ENCODE measurements at places on chromosomes 13 and 19.
A peak's percentile ranks its signal among the peaks of the same experiment; 100 is the strongest.

DNA sequence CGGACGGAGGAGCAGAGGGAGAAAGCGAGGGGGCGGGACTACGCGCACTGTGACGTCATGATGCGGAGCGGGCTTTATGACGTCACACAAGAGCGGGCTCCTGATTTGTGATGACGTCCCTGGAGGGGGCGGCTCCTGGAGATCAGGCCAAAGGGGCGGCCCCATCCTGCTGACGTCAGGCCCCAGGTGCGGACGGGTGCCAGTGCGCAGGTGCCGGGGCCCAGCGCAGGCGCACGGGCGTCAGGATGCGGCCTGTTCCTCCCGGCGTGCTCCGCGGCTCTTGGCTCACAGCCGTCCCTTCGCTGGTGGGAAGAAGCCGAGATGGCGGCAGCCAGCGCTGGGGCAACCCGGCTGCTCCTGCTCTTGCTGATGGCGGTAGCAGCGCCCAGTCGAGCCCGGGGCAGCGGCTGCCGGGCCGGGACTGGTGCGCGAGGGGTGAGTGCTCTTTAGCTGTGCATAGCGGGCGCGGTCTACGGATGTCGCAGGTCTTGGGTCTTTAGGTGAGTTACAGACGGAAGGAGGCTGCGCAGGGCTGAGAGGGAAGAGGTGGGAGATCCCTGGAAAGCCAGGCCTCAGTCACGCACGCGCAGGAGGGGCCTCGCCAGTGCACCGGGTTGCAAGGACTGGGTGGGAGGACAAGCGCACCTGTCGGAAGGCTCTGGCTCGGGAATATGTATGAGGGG, at the start of the genes EMC10 and GARIN5A:
Gene EMC10 (plus strand): TSS at position 284 of the 683 bp plus-strand sequence. CDS start 38 bp downstream, at position 322.
Gene GARIN5A (minus strand): TSS at position 625 of the 683 bp plus-strand sequence. CDS start 460 bp downstream, at position 165.
- DNase-seq = peak; percentile 89

DNA sequence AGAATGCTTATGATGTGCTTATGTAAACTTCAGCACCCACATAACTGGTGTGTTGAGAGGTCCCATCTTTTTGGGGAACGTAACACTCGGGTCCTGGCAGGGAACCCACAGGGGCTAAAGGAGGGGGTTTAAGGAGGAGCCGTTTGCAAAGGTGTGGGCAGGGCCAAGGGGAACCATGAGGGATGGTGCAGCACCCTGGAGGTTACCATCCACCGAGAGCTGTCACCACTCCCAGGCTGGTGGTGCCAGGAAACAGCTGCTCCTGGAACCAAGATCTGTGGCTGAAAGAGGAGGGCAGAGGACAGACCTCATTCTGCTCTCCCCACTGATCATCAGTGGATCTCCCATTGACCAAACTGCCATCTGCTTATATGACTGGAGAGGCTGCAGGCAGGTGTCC, 23.2 kb upstream of the CYP4F8 start:
- no peak for DNase-seq

GRCh38 chr19:44684892-44685863, 13.8 kb upstream of the CEACAM16 start:
- DNase-seq = no peak

DNA sequence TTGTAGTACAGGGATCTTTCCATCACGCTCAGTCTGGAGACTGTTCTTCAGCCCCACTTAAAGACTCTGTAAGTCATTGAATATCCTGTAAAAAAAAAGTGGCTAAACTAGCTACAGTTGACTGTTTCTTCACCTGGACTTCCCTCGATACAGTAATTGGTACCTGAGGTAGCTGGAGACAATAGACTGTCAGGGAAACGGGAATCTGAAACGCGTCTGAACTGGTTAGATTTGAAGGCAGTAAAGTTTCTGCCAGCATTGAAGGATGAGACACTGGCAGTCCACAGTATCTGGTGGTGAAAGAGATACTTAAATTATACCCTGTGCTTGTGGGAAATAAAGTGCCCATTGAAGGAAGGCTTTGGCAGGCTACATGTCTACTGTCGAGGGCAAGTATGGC, 550.5 kb downstream of the IRS2 start:
- no peak for DNase-seq

- no peak for DNase-seq
Measured at GRCh38 chr19:29323021-29323430, 110.1 kb upstream of the UQCRFS1 start.

- DNase-seq = no peak
Measured at GRCh38 chr13:21948769-21949474, 278.0 kb downstream of the FGF9 start.

DNA sequence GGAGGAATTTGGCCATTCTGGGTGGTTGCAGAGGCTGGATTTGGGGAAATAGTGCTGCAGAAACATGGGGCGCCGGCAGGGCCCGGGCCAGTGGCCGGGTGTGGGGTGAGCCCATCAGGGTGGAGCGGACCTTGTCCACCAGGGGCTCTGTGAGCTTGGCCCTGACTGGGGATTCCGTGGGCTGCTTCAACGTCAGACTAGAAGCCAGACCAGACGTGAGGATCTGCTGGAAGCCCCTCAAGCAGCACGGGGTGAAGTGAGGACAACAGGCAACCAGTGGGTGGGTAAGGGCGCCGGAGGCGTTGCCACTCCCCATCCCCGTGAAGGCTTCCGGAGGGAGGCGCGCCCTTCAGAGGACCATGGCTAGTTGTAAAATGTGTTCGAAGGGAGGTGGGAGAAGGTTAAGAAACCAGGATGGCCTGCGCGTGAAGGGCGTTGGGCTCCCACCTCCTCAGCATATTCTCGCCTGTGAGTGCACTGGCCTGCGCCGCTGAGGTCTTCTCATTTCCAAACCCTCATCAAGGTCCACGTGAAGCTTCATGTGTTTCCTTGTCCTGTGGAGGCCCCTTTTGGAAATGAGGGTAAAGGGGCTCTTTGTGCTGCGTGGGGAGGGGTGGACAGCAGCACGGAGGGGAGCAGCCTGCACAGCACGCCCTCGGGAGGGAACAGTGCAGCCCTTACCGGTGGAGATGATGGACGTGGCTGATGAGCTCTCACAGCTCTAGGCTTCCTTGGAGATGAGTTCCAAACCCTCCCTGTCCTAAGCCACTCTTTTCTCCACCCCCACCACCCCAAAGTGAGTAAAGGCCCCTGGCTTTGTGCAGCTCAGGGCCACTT, 8.3 kb downstream of the TEX29 start:
- no peak for DNase-seq
